ENCODE measurements at places on chromosomes 12 and 14.
A peak's percentile ranks its signal among the peaks of the same experiment; 100 is the strongest.

DNA sequence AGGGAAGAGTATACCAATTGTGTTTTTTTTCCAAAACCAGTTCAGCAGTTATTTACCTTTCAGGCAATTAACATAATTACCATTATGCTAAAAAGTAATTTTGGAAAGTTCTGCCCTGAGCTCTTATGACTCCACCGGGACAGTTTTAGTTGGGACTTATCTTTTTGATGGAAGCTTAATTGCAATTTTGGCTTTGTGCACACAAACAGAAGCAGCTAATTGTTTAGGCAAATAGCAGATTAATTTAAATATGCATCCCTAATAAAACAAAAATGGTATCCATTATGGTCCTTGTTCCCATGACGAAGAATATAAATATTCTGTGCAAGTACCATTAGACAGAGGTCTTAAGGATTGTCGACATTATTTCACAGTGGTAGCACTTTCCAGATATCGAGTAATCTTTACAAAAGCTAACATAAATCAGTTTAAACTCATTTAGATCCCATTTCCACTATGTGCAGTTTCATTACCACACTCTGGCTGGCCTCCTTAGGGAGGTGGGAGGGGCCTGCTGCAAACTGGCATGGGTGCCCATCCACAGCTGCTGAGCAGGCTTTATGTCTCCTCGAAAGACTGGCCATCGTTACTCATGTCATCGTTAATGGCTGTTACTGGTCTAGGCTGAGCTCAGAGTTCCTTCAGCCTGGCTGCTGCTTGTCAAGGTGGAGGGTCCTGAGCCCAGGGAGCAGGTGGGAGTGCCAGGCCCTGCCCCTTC is 68.2 kb downstream of the FBXW8 start:
- no peak for DNase-seq

GRCh38 chr12:43283206-43283605 is 268.8 kb downstream of the ADAMTS20 start:
- no peak for DNase-seq

GRCh38 chr12:122848471-122849351 is 13.5 kb downstream of the HIP1R start:
- DNase-seq, result no peak

DNA sequence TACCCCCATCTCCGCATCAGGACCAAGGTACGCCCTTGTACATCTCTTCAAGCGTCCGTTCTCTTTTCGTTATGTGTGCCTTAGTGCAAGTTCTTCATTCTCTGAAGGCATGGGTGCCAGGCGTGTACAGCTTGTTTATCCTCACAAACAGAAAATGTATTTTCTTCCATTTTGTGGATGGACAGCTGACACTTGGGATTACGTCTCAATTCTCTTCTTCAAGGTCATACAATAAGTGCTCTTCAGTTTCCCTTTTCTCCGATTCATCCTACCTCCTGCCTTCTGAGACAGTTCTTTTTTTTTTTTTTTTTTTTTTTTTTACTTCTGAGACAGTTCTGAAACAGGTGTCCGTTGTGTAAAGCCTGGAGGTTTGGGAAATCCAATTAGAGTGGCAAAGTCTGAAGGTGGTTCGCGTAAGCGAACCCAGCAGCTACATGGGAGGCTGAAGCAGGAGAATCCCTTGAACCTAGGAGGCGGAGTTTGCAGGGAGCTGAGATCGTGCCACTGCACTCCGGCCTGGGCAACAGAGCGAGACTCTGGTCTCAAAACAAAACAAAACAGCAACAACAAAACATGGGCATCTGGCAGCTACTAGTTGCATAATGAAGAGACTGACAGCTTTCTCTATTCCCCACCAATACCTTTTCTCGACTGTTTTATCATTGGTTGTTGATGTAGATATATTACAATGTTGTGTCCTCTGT is 734 bp downstream of the COX6A1 start:
- DNase-seq, result peak; percentile 23

DNA sequence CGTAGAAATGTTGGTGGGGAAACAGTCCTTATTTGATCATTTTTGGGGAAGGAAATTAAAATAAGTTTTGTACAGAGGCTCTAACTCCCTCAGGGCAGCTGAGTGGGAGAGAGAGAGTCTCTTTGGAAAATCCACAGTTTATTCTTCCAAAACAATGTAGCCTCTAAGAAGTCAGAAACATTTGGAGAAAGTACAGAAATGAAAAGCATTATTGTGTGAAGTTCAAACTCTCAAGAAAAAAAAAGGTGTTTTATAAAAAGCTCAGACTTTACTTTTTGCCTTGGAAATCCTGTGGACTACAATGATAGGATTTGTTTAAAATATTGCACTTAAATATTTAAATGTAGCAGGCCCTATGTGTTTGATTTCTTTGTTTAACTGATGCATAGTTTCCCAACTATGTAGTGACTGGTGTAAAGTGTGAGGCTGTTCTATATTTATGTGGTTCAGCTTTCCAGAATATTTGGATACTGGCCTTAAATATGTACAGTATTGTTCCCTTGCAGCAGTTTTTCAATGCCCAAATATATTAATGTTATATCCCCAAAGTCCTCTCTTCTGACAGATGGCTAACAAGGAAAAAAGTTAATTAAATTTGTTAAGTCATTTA is 82.0 kb upstream of the OTOGL start:
- DNase-seq, result no peak

- no peak for DNase-seq
Measured at GRCh38 chr14:65159281-65160062, 57.2 kb upstream of the MAX start.

DNA sequence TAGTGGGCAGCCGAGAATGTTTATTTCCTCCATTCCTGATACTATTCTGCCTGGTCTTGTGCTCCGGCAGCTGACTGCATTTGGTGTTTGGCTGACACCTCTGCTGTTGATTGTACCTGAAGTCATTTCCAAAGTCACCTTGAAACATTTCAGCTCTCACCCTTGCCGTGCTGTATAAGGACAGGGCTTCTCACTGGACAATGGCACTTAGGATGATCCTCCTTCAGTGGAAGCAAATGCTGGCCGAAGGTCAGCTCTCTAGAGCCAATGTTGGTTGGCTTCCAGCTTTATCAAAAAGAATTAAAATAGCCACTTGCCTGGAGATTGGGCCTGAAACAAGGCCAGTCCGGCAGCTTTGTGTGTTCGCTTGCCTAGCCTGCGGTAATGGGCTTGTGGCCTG is 44.0 kb downstream of the ACACB start:
- DNase-seq, result no peak

Data from WERI-Rb-1 (cell line).